ENCODE measurements at places on chromosomes 6 and 20.

- peak; percentile 59 for DNase-seq
These were observed 728 bp downstream of the ITPR3 start for GRCh38 chr6:33621711-33622388.

GRCh38 chr6:119428633-119429032, 79.1 kb upstream of the MAN1A1 start:
- DNase-seq, result no peak

- DNase-seq, result no peak
These were observed 15.7 kb upstream of the BHLHE23 start for GRCh38 chr20:63022501-63022900.

GRCh38 chr20:49983123-49983847, 505 bp downstream of the SNAI1 start:
- DNase-seq, result no peak

GRCh38 chr20:52984451-52984810, 12.3 kb downstream of the TSHZ2 start:
- no peak for DNase-seq

- DNase-seq, result no peak
These were observed 107.3 kb downstream of the IRF4 start for GRCh38 chr6:498795-499231.

DNA sequence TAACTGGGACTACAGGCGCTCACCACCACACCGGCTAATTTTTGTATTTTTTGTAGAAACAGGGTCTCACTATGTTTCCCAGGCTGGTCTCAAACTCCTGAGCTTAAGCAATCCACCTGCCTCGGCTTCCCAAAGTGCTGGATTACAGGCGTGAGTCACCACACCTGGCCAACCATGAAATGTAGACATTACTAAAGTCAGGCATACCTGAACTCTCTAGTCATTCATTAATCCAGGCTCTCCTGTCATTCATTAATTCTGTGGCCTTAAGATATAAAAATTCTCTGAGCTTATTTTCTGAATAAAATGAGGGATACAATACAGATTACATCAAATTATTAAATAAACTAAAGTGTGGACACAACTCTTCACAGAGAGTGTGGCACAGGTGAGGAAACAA, 159.7 kb downstream of the GMDS start:
- no peak for DNase-seq

GRCh38 chr6:148761527-148762011, 14.7 kb downstream of the UST start:
- DNase-seq, result no peak

GRCh38 chr6:23319582-23319981, 750.2 kb downstream of the HDGFL1 start:
- DNase-seq, result peak; percentile 9

DNA sequence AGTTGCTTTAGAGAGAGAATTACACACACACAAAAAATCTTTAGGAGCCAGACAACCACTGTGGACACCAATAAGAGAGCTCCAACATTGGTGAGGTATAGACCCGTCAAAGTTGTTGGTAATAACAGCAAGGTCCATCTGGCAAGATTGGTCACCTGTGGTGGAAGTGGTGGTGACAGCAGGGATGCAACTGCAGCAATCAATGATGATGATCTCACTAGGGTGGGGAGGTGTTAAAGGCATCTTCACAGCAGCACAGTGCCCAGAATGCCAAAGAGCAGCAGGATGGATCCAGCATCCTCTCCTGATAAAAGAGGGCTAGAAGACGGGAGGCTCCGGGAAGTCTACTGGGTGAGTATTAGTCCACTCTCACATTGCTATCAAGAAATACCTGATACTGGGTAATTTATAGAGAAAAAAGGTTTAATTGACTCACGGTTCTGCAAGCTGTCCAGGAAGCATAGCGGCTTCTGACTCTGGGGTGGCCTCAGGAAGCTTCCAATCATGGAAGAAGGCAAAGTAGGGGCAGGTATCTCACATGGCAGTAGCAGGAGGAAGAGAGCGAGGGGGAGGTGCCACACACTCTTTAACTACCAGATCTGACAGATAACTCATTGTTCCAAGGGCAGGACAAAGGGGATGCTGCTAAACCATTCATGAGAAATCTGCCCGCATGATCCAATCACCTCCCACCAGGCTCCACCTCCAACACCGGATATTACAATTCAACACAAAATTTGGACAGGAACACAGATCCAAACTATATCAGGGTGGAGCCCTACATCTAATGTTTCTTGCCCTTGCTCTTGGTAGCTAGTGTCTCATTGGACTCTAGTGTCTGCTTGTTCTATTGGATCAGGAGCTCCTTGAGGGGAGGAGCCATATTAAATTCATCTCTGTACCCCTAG, 48.9 kb downstream of the KLHL31 start:
- DNase-seq, result no peak

GRCh38 chr20:9059931-9060330, 9.0 kb upstream of the PLCB4 start:
- no peak for DNase-seq

DNA sequence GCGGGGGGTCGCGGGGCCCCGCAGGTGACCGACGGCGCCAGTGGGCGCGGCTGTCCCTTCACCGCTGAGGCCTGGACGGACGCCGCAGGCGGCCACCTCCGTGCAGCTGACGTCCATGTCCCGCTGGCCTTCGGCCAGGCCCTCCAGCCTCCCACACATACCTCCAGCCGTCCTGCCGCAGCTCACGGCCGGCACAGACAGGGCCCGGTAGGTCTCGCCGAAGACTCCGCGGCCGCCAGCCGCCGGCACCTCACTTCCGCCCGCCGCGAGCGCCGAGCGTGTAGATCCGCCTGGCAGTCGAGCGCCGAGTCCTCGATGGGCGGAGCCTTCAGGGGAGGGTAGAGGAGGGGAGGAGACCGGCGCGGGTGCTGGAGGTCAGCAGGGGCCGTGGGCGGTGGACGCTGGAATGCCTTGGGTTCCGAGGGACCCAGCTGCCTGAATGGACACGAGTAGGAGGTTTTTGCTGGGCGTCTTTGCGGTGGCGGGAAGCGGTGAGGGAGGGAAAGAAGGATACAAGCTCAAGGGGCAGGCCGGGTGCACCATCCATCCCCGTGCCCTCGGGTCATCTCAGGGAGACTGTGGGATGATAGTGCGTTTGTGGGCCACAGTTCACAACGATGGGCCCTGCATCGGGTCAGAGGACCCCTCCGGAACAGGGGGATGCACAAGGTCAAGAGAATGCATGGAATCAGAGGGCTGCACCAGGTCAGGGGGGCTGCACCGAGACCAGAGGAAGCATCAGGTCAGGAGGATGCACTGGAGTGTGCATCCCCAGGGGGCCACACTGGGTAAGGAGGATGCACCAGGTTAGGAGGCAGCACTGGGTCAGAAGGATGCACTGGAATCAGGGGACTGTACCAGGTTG, at the start of gene EXOC2:
Gene EXOC2, minus strand, starts transcription at position 282 of the 865 bp plus-strand sequence. CDS start 55,321 bp downstream, outside the sequence.
- peak; percentile 73 for DNase-seq

DNA sequence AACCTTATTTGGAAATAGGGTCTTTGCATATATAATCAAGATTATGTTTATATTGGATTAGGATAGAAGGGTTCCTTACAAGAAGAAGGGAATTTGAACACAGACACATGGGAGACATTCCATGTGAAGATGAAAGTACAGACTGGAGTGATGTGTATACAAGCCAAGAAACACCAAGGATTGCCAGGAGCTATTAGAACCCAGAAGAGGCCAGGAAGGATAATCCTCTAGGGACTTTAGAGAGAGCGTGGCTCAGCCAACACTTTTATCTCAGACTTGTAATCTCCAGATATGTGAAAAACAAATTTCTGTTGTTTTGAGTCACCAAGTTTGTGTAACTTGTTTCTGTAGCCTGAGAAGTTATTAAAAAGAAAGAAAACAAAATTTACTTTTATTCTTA, 1173.9 kb upstream of the CITED2 start:
- DNase-seq, result no peak

GRCh38 chr6:101730954-101731353, 337.4 kb downstream of the GRIK2 start:
- no peak for DNase-seq

DNA sequence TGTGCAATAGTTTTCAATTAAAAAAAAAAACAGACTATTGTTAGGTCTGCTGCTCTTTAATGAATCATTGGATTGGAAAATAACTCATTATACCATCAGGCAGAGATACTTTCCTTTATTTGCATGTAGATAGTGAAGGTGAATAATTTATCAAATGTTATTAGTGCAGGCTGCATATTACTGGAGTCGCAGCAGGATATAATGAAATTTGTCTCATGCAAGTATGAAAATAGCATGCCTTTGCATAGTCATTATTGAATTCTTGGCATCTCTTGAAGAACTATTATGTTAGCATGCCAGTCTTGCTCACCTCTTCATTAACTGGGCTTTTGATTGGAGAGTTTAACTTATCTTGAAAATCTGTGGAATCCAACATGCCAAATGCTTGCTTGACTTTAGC, 241.7 kb downstream of the CDKAL1 start:
- no peak for DNase-seq

DNA sequence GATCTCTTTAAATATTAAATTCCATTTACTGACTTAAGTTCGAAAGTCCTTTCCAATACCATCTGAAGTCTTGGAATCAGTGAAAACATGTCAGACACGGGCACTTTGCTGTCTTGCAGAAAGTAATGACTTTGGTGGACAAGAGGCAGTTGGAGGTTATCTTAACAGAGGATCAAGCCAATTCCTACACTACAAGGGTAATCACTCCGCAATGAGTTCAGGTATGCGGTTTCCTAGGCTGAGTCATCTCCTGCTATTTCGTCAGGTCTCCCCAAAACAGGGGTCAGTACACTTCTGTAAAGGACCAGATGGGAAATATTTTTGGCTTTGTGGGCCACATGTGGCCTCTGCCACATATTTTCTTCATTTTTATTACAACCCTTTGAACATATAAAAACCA, 656.6 kb downstream of the KIF16B start:
- no peak for DNase-seq

DNA sequence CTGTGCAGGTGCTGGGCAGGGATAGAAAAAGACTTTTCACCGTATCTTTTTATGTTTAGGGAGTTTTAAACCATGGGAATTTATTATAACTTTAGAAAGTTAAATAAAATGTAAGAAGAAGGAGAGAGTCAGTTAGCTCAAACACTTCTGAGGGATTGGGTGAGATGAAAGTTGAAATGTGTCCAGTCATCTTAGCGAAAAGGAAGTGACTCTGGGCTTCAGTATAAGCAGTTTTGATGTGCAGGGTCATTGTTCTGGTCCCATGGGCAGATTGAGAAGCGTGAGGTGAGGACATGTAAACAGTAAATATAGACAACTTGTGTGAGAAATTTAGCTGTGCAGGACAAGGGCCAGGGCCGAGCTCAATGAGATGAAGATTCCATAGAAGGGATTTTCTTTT, 66.9 kb downstream of the TOX2 start:
- no peak for DNase-seq

DNA sequence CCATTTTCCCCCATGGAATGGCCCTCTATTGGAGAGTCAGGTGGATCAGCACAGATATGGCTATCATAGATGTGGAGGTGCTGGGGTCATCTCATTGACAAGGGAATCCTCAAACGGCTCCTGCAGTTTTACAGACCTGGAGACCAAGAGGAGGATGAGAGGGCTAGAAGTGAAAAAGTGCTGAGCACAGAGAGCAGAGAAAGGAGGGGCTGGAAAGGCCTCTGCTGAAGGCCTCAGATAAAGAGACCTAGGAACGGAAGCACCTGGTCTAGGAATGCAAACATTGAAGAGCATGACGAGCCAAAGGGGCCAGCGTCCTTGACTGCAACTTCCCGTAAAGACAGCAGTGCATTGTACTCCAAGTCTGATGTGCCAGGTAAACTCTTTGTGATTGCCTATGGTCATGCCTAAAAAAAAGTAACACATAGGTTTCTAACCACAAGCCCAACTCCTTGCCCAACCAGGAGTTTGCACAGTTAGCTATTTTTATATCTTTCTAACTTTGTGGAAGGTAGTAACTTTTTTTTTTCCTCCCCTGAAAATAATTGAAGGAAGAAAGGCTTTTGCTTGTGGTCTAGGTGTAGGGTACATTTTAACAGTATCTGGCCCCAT, 15.2 kb downstream of the RSPH4A start:
- no peak for DNase-seq

DNA sequence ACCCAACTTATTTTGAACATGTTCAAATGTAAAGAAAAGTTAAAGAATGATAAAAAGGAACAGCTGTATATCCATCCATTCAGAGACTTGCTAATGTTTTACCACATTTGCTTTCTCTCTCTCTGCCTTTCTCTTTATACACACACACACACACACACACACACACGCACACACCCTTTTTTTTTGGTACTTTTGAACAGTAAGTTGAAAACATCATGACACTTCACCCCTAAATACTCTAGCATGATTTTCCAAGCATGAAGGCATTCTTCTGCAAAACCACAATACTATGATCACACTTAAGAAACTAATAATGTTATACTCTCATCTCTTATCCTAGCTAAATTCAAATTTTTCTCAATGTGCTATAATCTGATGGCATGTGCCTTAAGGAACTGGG, 192.3 kb downstream of the UTRN start:
- no peak for DNase-seq

DNA sequence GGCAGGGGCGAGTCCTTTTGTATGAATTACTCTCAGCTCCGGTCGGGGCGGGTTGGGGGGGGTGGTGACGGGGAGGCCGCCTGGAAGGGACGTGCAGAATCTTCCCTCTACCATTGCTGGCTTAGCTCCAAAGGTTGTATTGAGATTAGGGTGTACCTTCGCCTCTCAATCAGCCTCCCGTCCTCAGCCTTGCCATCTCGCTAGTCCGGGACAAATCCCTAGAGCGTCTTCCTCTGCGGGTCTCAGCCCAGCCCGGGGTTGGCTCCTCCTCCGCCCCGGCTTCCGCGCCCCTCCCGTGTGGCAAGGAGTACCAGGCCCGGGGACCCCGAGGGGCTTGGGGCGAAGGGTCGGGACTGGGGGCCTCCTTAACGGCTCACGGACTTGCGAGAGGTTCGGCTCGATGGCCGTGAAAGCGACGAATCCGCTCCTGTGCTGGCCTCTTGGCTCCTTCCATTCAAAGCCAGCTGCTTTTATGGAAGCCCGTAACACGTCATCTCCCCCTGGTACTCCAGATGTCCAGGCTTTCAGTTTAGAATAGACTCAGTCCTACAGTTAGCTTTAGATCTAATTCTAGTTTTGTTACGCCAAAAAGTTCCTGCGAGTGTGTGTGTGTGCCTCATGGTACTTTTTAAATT, 636 bp upstream of the EEF1A1 start:
- peak; percentile 72 for DNase-seq

DNA sequence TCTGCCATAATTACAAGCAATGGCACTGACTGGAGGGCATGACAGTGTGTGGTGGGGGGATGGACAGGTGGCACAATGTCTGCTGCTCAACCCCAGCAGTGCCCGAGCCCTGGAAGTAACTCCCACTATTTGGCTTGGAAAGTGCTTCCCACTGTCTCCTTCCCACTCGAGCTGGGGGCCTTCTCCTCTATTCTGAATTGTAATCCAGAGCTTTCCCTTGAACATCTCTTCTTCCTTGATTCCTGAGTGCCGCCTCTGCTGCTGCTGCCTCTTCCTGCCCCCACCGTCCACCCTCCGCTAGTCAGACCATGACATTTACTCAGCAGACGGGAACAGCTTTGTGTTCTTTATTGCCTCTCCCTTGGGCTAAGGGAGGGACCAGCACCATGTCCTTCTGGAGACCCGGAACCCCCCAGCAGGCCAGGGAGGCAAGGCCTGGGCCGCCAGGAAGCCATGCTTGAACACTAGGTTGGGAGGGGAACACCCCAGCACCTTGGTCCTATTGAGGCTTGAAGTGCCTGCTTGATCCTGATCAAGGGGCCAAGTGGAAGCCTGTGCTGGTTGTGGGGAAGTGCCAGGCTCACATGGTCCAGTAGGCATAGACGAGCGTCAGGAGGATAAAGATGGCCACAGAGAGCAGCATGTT, 17.0 kb downstream of the CCDC167 start:
- peak; percentile 59 for DNase-seq

Data from NCI-H2227 treated with DMSO at 0.1 percent for 48 hours (cell line).